ENCODE measurements at places on chromosomes 2 and 18.

- DNase-seq: no peak
Observed at GRCh38 chr2:232276084-232276732, 102.3 kb upstream of the ALPP start.

DNA sequence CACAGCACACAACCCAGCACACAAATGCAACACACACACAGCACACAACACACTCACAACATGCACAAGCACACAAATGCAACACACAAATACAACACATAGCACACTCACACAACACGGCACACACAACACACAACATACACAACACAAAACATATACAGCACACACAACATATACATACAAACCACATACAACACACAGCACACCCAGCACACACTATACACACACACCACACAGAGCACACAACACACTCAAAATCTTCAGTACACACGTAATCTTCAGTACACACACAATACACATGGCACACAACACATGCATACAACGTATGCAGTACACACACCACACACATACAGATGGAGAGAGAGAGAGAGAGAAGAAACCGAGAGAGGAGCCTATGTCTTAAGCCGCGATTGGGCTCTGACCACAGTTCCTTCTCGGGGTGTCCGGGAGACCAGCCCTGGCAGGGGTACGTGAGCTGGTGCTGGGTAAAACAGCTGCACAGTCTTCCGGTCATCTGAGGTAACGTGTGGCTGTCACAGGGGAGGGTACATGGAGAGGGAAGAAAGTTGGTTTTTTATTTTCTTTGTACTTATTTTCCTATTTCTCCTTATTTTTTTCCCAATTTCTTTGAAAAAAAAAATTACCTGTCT lies 25.1 kb downstream of the POU3F3 start:
- no peak for DNase-seq

GRCh38 chr2:159605441-159606178 lies 10.7 kb downstream of the BAZ2B start:
- DNase-seq: no peak

GRCh38 chr18:682833-683232 lies 25.4 kb downstream of the TYMS start:
- no peak for DNase-seq

All from HFFc6 (cell line).